ENCODE measurements at places on chromosomes 12 and 14.

DNA sequence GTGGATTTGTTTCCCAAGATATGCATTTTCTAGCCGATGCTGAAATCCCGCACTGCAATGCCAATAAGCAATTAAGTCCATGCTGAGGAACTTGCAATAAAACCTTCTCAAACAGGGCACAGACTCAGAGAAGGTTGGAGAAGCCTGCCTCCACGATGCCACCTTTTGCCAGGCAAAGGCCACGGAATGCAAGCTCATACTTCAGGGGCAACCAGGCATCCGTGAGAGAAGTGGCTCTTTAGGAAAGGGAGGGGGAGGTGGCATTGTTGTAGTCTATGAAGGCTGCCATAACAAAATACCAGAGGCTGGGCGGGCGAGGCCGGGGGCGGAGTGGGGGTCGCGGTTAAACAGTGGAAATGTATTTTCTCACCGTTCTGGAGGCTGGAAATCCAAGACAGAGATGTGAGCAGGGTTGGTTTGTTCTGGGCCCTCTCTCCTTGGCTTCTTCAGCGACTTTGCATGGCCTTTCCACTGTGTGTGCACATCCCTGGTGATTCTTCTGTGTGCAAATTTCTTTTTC, 689.5 kb downstream of the VRK1 start:
- no peak for DNase-seq

DNA sequence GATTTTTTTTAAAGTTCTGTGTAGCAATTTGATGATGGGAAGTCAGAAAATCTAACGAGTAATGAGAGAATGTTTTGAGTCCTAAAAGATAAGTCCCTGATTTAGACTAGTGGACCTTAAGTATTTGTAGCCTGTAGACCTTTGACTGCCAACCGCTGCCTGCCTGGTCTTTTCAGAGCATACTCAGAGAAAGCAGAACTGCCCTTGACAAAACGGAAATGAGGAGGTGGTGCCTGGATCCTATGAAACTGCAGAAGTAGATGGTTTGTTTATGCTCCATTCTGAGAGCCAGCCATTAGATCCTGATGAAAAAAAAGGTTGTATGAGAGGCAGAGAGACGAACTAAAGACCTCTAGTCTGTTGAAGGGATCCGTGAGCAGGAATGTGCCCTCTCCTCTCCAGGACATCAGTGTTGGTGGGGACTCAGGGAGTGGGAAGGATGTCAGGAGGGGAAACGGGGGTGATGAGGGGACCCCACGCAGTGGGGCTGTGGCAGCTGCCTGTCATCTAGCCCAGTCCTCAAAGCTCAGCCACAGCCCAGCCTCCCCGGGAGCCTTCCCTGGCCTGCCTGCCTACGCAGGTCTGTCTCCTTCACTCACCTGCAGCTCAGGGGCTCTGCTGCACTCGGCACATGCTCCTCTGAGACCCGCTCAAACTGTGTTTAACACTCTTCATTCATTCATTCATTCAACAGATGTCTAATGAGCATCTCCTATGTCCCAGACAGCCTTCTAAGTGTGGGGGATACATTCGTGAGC, 447.5 kb downstream of the AACS start:
- DNase-seq = no peak

GRCh38 chr14:100914597-100915021, 11.1 kb upstream of the RTL1 start:
- no peak for DNase-seq

DNA sequence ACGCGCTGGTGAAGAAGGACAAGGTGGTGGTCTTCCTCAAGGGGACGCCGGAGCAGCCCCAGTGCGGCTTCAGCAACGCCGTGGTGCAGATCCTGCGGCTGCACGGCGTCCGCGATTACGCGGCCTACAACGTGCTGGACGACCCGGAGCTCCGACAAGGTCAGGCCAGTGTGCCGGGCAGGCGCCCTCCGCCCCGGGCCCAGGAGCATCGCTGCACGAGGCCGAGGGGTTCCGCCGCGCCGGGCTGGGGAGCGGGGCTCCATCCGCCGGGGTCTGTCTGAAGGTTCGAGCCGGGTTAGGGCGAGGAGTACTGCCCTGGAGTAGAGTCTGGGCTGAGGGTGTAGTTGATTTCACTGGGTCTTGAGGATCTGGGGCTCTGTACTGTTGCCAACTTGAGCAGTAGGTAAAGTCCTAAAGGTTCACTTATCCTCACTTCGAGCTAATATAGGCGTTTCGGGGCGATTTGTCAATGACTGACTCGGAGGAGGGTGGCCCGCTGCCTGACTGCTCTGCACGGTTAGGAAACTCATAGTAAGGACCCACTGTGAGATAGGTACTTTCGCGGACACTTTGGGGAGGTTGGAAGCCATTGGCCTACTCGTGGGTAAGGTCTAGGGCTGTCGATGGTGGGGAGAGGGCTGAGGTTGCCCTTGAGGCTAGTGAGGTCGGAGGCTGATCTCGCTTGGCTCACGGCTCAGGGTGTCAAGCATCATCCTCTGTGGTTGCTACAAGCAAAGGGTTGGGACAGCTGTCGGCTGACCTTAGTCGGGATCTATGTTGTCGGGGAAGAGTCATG, 574 bp downstream of the GLRX5 start:
- DNase-seq = no peak

GRCh38 chr12:11500188-11500860, 105.0 kb upstream of the PRB2 start:
- peak; percentile 54 for DNase-seq

DNA sequence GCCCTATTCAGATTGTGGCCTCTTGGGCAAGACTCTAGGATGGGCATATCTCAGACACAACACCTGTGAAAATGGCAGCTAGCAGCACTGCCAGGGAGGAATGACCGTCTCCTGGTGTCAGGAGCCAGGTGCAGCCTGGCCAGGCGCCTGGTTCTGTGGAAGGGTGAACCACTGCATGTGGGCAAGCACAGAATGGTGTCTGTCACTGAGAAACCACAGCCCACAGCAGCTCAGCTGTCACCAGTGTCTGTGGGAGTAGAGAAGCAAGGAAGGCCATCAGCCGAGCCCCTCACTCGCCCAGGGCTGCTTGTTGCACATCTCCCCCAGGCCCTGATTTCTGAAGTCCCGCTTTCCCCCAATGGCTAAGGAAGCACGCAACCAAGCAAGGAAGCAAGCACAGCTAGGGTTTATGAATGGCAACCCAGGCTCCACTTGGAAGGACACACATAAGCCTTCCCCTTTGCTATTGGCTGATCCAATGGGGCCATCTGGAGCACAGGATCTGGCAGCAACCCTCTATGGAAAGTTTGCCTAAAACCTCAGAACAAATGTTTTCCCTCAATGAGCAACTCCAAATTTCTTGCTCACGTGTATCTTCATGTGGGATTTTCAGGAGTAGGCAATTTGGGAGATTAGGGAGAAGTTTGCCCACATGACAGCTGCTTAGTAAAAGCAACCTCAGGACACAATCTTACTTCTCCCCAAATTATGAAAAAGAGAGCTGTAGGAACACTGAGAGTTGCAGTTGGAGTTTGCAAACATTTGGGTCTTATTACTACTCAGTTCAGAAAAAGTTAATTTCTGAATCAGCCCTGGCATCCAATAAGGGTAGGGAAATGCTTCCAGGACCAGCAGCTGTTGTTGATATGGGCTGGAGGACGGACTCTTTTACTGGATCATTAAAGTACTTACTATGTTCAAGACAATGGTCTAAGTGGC, 44.7 kb downstream of the GPHB5 start:
- peak; percentile 29 for DNase-seq

- no peak for DNase-seq
Measured at GRCh38 chr14:91392623-91393303, 24.9 kb downstream of the CCDC88C start.

GRCh38 chr12:66537876-66538275, 141.0 kb downstream of the GRIP1 start:
- no peak for DNase-seq
